Activated T-cell treated with anti-CD3 and anti-CD28 coated beads for 48 hours (primary cell): ENCODE measurements at places on chromosomes 12 and 14.

DNA sequence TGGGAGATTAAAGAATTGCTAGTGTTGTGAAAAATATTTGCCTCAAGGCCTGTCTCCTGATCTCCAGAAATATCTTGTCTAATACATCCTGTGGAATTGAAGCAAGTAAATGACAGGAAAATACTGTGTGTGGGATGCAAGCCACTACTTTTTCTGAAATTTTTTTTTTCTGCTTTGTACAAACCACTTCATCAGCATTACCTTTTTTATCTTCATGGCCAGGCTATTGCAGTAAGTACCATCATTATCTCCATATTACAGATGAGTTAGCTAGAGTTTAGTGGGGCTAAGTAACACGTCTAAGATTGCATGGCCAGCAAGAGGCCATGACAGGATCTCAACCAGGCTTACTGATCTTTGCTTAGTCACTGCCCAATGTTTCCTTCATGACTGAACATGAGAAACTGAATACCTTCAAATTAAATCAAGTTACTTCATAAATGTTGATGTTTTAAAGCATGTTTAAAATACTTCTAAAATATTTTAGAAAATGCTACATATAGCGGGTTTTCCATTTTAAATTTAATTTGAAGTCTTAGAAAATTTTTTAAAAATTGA, 273.7 kb downstream of the SLC6A15 start:
- no peak for DNase-seq

DNA sequence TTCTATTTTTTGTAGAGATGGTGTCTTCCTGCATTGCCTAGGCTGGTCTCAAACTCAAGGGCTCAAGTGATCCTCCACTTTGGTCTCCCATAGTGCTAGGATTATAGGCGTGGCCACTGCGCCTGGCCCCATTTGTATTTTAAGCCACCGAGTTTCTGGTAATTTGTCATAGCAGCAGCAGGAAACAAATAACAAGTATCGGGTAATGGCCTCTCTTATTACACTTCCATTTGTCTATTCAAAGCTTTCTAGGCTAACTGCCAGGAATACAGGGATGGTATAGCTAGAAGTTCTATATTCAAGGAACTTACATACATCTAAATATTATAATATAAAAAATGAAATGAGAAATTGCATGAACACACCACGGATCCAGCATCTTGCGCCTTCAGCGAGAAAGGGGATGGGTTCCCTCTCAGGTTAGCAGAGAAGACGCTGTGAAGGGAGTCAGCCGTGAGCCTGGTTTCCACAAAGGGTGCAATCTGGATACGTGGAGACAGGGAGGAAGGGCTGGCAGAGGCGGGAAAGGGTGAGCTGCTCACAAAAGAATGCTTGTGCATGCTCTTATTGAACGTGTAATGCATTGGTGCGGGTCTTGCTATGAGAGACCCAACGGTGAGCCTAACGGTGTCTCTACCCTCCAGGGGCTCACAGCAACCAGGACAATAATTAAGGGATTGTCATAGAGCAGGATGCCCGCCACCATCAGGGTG, 9.5 kb downstream of the BDKRB1 start:
- no peak for DNase-seq

- DNase-seq, result no peak
Observed at GRCh38 chr12:121725423-121725822, 12.9 kb downstream of the TMEM120B start.

DNA sequence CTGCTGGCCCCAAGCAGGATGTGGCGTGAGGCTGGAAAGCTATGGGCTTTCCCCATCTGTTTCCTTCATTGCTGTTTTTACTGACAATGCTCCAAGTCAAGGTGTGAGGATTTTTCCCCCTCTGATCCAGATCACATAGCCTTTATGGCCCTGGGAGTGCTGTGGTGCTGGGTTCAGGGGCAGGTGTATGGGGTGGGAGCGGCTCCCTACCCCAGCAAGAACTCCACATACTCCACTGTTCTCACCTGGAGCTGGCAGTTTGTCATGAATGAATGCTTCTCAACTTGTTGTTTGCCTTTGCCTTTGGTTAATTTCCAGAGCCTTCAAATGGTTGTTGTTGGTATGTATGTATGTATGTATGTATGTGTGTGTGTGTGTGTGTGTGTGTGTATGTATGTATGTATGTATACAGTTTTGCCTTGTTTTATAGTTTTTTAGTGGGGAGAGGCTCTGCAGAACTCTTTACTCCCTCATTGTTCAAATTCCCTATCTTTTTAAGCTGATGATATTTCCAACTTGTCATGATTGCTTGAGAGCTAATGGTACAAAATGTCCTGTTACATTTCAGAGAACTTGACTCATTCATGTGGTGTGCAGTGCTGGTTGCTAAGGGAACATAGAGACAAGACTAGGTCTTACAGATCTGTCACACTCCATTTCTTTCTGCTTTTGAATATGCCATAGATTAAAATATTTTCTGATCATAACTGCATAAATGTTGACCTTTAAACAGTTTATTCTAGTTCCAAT, 36.6 kb upstream of the ASPG start:
- no peak for DNase-seq

- no peak for DNase-seq
Observed at GRCh38 chr12:96431067-96431466, 30.8 kb upstream of the CDK17 start.

- DNase-seq, result no peak
Observed at GRCh38 chr14:59281609-59282377, 93.3 kb downstream of the DAAM1 start.

DNA sequence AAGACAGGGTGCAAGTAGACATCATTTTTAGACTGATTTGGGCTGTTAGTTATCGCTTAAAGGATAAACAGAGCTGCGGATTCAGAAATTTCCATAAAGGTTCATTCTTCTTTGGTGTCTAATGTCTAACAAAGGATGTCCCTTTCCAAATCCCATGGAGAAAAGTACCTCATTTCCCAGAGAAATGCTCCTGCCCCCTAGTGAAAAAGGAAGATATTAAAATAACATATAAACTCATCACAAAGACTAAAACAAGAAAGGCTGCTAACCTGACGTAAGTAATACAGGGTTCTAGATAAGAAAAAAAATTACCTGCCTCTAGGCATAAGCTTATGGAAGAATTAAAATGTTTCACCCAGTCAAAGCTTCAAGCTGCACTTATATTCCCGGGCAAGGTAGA, 22.8 kb downstream of the ARMH4 start:
- no peak for DNase-seq

GRCh38 chr14:38367922-38368321, 112.0 kb upstream of the CLEC14A start:
- no peak for DNase-seq

DNA sequence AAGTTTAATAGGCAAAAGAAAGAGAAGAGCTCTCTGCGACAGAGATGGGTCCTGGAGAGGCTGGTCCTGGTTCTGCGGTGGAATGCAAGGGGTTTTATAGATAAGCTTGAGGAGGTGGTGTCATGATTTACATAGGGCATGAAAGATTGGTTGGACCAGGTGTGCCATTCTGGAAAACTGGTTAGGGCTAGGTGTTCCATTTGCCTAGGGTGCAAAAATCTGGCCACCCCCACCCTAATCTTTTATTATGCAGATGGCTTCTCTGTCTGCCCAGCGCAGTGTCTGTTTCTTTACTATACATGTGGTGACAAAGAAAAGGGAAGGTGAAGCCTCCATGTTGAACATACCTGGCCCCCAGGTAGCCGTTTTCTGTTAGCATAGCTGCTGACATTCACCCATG, 65.4 kb downstream of the ERC1 start:
- DNase-seq, result no peak
